ENCODE measurements at places on chromosomes 2 and 18.

DNA sequence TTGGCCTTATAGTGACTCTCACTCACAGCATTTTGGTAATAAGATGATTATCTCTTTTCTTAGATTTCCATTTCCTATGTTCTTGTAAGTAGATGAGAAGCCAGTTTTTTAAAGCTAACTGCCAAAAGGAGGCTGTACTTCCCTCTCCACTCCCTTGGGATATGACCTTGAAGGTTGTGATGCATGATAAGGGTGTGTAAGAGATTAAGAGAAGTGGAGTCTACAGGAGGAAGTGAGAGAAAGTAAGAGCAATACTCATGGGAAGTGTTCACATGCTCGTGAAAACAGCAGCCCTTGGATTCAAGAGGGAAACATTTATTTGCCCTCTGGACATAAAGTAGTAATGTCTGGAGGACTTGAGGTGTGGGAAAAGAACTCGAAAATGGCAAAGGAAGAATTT is 171.5 kb downstream of the EVA1A start:
- no peak for DNase-seq

DNA sequence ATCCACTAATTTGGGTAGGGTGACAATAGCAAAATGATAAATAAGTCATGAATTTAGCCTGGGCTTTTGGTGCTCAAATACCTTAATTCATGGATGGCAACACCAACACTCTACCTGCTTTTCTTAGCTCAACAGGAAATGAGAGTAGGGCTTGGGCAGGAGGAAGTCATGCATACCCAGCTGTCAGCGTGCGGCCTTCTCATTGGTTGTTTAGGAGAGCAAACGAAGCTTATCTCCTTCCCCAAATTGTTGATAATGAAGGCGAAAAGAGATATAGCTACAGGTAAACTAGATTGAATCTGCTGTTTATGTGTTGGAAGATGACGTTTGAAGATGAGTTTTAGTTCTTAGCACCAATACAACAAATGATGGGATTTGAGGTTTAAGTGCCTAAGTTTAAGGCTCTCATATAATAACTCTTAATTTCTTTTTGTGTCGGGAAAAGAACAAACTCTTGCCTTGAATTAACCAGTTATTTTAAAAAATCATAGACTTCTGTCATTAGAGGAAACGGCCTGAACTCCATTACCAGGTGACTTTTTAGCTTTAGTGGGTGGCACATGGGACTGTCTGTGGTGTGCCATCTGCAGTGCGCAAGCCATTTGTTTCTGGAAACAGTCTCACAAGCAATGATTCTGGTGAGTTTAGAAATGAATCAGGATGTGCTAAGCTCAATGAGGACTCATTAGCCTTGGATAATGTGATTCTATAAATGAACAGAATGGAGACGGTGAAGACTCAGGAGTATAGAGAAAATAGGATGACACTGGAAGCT is 19.8 kb downstream of the MAP4K4 start:
- no peak for DNase-seq

- DNase-seq: no peak
Observed at GRCh38 chr2:189022053-189022481, 47.9 kb downstream of the COL3A1 start.

DNA sequence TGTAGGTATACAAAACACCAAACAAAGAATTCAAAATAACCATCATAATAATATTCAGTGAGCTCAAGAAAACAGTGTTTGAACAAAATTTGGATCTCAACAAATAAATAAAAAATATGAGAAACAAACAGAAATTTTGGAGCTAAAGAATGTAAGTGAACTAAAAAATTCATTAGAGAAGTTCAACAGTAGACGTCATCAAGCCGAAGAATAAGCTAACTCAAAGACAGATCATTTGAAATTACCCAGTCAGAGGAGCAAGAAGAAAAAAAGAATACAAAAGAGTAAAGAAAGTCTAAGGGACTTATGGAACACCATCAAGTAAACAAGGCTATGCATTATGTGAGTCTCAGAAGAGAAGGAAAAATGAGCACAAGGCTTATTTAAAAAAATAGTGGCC is 16.6 kb upstream of the SPP2 start:
- no peak for DNase-seq

GRCh38 chr18:31553800-31554199 is 37.9 kb upstream of the TTR start:
- no peak for DNase-seq

GRCh38 chr2:219369447-219369861 is 18.3 kb downstream of the DNPEP start:
- no peak for DNase-seq

GRCh38 chr2:122263746-122264145 is 508.3 kb downstream of the TSN start:
- no peak for DNase-seq

DNA sequence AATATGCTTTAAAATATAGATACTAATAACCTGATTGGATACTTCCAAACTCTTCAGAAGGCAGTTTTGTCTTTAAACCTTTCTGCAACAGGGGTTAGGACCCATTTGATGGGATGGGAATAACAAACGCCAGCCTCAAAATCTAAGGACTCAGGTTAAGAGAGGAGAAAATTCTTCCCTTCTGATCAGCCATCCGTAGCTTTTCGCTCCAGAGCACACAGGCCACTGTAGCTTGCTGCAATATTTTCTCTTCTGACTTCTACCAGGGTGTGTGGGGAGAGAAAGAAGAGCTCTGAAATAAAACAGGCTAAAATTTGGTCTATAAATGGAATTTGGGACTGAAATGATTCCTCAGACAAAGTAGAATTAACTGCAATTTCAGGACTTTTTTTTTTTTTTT is 95.1 kb downstream of the ALPK2 start:
- DNase-seq: no peak

- no peak for DNase-seq
Observed at GRCh38 chr2:172887280-172887679, 151.6 kb downstream of the RAPGEF4 start.

- DNase-seq: no peak
Observed at GRCh38 chr2:121969166-121969565, 213.7 kb downstream of the TSN start.

DNA sequence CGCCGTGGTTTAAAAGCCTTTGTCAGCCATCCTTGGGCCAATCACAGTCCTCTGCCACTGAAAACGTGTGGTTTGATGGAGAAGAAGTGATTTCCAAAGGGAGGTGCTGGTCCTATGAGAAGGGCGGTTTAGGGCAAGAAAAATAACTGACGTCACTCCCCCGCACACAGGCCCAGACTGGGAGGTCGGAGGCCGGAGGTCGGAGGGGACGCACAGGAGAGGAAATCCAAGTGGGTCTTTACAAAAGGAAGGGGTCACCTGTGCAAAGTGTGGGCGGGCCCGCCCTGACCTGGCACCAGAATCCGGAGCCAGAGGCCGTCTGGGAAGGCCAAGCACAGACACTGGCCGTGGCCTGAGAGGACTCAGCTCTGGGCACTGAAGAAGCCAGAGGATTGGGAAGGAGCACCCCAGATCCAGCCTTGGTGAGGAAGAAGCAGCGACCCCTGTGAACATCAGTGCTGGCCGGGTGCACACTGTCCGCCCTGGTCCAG is 18.0 kb upstream of the KCNG2 start:
- no peak for DNase-seq

- DNase-seq: no peak
Observed at GRCh38 chr2:133726973-133727372, 158.7 kb upstream of the NCKAP5 start.

DNA sequence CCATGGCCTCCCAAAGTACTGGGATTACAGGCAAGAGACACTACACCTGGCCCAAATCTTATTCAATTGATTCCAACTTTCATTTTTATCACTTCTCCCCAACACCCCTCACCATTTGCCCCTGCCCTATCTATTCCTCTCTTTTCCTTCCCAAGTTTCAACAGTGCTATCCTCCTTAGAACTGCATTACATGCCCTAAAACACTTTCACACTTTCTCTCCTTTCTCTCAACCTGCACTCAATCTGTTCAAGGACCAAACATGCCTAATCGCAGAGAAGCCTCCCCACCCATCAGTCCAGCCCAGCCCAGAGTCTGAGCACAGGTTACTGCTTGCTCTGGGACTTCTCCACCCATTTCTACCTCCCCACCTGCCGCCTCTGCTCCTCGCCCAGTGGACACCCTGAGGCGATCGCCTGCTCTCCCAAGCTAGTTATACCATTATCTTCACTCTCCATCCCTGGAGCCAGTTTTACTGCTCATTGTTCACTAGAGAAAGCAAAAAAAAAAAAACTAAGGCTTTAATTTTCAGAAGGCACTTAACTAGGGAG is 23.7 kb upstream of the DSG1 start:
- no peak for DNase-seq

DNA sequence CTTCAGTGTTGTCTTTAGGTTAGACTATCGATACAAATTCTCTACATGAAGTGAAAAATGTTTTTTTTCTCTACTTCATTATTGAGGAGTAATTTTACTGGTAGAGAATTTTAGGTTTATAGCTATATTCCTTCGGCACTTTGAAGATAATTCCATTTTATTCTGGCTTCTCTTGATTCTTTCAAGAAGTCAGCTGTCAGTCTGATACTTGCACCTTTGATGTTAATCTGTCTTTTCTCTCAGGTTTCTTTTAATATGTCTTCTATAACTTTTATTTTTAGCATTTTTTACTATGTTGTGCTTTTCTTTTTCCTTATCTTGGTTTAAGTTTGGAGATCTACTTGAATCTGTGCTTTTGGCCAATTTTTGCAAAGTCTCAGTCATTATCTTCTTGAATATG is 18.6 kb downstream of the TSPYL6 start:
- DNase-seq: no peak

GRCh38 chr2:208010506-208010905 is 14.8 kb downstream of the PLEKHM3 start:
- DNase-seq: no peak

- DNase-seq: no peak
Observed at GRCh38 chr18:12321333-12321732, 13.3 kb downstream of the TUBB6 start.

DNA sequence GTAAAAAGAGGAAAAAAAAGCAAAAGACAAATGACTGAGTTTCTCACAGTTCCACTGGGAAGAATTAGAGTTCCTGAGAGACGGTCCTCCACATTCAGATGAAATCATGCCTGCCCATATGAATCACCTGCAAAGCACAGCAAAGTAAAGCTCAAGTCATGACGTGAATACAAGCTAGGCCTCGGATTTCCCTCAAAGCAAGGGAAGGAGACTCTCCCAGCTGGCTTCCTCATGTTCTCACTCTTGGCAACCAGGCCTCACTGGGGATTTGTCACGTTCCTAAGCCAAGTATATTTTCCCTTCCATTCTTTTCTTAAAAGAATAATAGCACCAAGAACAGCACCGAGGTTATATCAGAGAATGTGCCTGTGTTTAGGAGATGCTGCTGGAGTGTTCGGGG is 47.0 kb downstream of the CYP27C1 start:
- DNase-seq: no peak

- no peak for DNase-seq
Observed at GRCh38 chr2:11342551-11343367, 1.7 kb downstream of the ROCK2 start.

DNA sequence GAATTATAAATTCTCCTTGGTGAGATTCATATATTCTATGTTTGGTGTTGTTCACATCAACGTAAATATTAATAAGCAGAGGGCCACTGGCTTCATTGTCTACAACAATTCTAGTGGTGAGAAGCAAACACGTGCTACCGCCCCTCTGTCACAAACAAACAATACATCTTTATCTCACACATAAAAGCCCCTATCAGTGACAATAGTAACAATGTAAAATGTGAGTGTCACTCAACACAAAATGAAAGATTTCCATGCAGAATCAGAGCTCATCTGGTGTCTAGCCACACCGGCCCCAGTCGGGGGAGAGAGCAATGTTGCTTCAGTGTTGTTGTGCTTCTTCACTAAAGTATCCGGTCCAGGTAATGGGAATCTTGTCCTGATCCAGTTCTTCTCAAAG is 932.6 kb downstream of the SOCS6 start:
- DNase-seq: no peak
